Hematopoietic multipotent progenitor cell treated with erythropoietin and hydrocortisone succinate and interleukin-3 and kit ligand, for 6 days (in vitro differentiated cells): ENCODE measurements at places on chromosomes 12 and 14.

- no peak for DNase-seq
Observed at GRCh38 chr14:55749201-55749812, 169.3 kb downstream of the KTN1 start.

DNA sequence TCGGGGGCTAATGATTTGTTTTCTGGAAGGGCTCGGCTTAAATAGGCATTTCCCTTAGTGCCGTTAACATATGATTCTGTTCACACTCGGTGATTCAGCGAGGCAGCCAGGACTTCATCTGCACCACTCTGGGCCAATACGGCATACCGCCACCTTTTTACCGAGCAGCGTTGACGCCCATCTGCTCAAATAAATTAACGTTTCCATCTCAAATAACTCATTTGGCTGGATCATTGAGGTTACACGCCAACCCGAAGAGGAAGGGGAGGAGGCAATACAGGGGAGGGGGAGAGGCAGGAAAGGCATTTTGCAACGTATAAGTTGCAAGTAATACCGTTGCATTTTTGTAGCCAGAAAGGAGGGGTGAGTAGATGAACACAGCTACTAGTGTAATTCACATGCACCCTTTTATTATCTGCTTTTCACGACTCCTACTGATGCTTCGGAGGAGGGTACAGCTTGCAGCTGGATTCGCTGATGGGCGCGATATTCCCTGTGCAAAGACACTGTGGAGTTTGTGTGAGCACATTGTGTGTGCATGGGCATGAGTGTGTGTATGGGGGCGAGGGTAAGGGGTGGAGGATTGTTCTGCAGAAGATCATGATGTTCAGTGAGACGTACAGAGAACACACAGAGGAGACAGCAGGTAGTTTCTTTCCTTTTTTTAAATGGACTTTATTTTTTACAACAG is 45.9 kb downstream of the MAP1LC3B2 start:
- no peak for DNase-seq

DNA sequence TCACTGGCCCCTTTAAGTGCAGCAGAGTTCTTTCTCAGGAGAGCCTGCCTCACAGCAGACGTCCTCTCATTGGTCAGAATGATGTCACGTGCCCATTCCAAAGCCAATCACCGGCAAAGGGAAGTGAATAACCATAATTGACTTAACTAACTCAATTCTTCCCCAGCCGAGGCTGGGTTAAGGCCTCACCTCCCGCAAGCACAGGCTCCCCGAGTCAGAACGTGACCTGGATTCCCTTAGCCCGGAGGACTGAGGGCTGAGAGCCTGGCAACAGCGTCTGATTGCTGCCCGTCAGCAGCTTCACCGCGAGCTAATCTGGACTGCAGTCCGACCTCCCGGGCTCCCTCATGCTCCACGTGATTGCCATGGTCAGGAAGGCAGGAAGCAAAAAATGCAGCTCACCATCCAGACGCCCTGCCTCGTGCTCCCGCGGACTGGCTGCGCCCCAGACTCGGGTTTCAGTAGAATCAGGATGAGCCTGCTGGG is 92.1 kb upstream of the FZD10 start:
- DNase-seq: no peak

GRCh38 chr14:105116451-105117256 is 51.4 kb upstream of the GPR132 start:
- no peak for DNase-seq

DNA sequence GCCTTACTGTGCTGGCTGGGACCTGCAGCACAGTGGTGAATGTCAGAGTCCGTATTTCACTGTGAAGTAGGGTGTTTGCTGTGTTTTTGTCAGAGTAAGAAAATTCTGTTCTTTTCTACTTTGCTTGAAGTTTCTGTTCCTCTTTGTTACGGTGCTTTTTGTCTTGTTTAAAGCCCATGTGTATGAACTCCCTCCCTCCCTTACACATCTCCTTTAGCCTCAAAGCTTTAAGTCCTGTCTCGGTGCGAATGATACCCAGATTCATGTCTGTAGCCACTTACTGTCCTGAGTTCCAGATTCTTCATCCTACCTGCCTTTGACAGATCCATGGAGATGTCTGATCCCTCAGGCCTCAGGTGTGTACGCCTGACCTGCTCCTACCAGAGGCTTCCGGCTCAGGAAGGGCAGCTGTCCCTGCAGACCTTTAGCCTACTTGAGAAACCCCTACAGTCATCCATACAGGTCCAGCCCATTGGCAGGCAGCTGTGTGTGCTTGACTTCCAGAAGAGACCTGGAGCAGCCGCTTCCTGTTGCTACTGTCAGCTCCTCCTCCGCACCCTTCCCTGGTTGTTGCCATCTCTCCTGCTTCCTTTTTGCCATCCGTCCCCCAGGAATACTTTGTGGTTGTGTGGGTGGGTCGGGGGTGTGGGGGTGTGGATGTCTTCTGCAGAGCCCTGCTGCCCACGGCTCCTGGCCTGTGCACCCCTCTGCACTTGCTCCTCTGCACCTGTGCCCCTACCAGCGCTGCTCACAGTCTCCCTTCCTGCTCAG is 72.9 kb downstream of the DDX51 start:
- DNase-seq: no peak

GRCh38 chr14:69313176-69313575 is 53.2 kb downstream of the GALNT16 start:
- DNase-seq: no peak

DNA sequence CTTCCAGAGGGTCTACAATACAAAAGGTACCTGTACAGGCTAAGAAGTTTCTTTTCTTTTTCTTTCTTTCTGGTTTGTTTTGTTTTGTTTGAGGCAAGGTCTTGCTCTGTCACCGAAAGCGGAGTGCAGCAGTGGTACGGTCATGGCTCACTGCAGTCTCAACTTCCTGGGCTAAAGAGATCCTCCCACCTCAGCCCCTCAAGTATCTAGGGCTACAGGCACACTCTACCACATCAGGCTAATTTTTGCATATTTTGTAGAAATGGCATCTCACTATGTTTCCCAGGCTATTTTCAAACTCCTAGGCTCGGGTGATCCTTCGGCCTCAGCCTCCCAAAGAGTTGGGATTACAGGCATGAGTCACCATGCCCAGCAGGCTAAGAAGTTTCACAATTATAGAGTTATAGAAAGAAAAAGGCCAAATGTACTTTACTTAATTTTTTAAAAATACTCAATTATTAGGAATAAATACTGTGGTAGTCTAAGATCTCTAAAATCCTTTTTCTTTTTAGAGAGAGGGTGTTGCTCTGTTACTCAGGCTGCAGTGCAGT is 3.0 kb upstream of the PIGH start:
- DNase-seq: no peak

- DNase-seq: no peak
Observed at GRCh38 chr14:100256339-100256895, 17.5 kb downstream of the YY1 start.

DNA sequence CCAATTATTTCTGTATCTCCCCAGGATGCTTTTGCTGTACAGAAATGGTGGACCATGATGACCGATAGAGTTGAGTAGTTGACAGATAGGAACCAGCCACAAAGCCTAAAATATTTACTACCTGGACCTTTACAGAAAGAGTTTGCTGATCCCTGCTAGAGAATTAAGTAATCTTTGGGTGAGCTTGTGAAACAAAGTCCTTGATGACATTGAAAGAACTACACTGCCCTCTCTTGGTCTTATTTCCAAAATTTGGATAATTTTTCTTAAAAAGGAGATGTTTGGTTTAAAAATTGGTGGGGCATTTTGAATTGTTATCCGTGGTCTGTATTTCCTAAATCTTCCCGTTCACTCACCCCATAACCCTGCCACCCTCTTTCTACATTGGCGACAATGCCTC is 13.7 kb upstream of the TCTN1 start:
- DNase-seq: peak; percentile 87

DNA sequence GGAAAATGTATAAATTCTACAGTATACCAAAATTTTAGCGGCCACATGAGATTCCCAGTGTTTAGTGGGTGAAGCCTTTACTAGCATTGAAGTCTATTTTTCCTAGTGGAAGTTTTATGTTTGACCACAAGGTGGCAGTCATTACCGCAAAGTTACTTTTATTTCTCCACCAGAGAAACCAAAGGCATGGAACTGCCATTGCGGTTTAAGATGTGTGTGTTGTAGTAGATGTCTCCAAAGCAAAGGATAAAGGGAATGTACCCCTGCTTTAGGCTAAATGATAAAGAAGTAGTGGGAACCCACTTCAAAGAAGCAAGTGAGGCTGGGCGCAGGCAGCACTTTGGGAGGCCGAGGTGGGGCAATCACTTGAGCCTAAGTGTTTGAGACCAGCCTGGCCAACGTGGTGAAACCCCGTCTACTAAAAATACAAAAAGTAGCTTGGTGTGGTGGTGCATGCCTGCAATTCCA is 140.5 kb downstream of the PRKCH start:
- peak; percentile 82 for DNase-seq

DNA sequence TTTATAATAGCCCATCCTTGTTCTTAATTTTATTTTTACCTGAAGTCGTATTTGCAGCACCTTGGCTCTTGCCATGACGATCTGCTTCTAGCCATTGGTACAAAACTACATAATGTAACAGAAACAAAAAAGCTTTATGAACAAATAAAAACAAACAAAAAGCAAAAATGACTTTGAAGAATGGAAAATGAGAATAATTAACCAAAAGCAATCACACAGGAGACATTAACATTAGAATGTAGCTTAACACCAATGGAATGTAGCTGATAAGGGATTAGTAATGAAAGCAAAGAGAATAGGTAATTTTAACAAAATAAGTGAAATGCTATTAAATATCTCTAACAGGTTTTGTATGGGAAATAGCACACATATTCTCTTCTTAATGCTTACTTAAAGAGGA is 91.4 kb downstream of the DENND5B start:
- DNase-seq: no peak

GRCh38 chr14:54440476-54440872 is 700 bp downstream of the CNIH1 start:
- peak; percentile 17 for DNase-seq

DNA sequence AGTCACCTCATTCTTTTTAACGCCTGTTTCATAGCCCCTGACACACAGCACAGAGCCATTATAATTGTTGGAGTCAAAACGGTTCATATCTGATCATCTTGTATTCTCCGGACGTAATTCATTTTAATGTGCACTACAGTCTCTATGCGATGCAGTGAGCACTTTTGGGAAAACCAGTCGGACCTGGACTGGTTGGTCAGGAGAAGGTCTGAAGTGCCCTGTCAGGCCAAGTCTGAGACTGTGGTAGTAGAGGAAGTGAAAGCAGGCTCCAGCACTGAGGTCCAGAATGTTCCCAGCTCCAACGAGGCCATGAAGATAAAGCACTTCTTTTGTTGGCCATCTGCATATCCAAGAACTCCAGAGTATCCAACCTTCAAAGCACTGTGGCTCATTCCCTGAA is 117.1 kb upstream of the NCOR2 start:
- no peak for DNase-seq

GRCh38 chr12:76173756-76174155 is 89.3 kb upstream of the NAP1L1 start:
- no peak for DNase-seq

- no peak for DNase-seq
Observed at GRCh38 chr12:9667403-9668160, 1.9 kb upstream of the CLEC2D start.

DNA sequence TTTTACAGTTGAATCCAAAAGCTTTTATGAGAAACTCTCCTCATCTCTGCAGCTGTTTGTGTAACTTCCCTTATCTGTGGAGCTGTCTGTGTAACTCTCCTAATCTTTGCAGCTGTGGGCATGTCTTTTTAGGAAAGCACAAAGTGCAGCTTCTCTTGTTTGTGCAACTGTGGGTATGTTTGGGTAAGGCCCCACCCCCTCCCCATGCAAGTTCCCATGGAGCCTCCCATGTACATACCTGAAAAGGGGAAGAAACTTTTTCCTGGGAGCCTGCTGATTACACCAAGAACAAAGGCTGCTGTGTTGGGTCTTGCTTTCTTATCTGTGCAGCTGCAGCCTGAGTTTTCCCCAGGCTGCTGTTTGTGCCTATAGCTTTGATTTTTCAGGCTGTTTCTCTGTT is 42.7 kb upstream of the CDKN3 start:
- peak; percentile 60 for DNase-seq

GRCh38 chr12:124477107-124477915 is 90.1 kb downstream of the NCOR2 start:
- DNase-seq: no peak

DNA sequence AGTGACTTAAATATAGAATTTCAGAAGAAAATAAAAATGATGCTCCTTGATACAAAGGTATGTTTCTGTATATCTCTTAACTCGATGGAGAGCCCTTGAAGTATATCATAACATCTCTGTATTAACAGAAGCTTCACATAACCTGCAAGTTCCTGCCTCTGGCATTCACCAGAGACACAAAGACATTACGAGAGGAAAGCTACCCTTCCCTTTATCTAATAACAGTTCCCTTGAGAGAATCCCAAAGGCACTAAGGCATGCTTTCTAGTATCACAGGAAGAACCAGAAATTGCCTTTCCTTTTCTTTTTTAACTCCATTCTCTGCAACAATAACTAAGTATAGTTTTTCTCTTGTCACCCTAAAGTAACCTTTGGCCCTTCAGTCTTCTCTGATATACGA is 164.5 kb downstream of the MGAT4C start:
- no peak for DNase-seq

- DNase-seq: no peak
Observed at GRCh38 chr14:39158222-39158858, 11.8 kb downstream of the TRAPPC6B start.

DNA sequence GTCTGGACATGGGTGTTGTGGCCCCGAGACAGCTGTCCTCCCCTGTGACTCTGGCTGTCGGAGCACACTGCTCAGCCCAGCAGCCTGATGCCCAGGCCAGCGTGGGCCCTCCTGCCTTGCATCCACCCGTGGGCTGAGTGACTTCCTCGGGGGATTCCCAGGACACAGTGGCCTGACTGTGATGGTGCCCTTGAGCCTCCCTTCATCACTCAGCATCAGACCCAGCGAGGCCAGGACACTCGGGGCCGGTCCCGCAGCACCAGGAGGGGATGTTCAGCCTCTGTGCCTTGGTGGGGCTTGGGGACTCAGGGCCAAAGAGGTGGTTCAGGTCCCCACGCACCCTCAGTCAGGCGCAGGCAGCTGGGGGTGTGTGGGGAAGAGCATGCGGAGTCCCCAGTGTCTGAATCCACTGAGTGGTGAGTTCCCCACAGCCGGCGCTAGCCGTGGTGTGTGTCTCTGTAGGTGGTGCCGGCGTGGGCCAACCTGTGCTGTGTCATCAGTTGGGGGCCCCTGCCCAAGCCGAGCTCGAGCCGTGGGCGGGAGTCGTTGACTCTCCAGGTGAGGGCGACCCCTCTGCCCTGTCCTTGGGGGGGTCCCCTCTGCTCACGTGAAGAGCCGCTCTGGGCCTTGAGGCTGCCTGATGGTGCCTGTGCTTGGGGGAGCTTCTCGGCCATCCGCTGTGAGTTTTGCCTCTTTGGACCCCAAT is 185.8 kb downstream of the ADGRD1 start:
- no peak for DNase-seq

GRCh38 chr12:24562771-24563431 is 386.0 kb downstream of the BCAT1 start:
- peak; percentile 19 for DNase-seq

GRCh38 chr14:101301011-101301410 is 260.3 kb upstream of the DIO3 start:
- no peak for DNase-seq

- no peak for DNase-seq
Observed at GRCh38 chr12:62803756-62804155, 131.2 kb downstream of the PPM1H start.

- DNase-seq: no peak
Observed at GRCh38 chr12:70757830-70758493, 120.7 kb upstream of the PTPRB start.
